NCI-H1436 treated with DMSO at 0.1 percent for 48 hours (cell line): ENCODE measurements at places on chromosomes 4 and X.

- no peak for DNase-seq
Measured at GRCh38 chr4:42633605-42634388, 23.1 kb downstream of the ATP8A1 start.

DNA sequence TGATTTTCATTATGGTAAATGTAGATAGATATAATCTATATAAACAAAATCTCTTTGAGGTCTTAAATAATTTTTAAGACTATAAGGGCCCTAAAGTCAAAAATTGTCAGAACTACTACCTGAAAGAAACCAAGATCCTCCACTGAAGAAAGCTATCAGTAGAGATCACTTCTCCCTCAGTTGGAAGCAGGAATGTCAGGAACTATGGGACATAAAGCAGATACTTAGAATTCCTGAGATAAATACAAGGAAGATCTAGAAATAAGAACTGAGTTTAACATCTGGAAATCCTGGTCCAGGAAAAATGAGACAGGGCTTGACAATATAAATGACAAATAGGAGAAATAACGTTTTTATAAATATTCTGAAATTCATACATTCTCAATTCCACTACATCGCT lies 97.2 kb downstream of the ADAMTS3 start:
- DNase-seq, result no peak

GRCh38 chr4:33930497-33930896 lies 2313.8 kb downstream of the ARAP2 start:
- no peak for DNase-seq

- no peak for DNase-seq
Measured at GRCh38 chr4:101711590-101712260, 78.8 kb upstream of the BANK1 start.

- DNase-seq, result no peak
Measured at GRCh38 chrX:8306291-8306925, 135.3 kb upstream of the VCX2 start.

GRCh38 chr4:177266506-177266905 lies 43.2 kb upstream of the NEIL3 start:
- no peak for DNase-seq

DNA sequence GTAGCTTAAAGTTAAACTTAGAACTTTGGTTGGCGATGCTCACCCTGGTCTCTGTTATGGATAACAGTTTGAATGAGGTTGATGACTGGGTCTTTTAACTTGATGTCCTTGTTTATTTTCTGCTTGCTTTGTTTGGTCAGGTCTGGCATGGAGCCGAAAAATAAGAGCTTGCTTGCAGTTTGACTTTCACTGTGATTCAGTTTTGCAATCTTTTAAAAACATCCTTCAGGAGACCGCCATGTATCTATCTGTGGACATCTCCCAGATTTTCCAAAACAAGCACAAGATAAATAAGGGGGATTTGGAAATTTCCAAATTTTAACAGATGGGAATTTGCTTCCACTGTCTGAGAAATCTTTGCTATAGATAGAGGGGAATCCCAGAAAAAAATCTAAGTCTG lies 246.7 kb downstream of the PALLD start:
- DNase-seq, result no peak

DNA sequence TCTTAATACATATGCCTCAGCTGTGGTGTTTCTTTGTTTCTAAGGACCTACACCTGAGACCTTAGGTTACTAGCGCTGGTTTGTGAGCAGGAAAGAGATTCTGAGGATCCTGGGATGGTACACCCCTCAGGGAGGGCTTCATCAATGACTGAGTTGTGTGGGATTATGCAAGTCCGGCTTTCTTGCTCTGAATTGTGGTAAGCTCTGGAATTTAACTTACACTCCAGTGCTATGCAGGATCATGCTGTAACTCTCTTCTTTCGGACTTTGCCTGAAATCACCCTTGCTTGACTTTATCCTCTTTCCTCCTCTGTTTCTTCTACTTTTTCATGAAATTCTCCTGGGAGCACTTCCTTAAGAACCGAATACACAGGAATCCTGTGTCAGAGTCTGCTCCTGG lies 431.5 kb upstream of the BOD1L1 start:
- no peak for DNase-seq
